ENCODE measurements at places on chromosomes 16 and 17. TPM values are rescaled to one million over a fixed set of nuclear protein-coding genes. Genes with fewer than 3 reads are reported as not detected.

GRCh38 chr17:66713533-66714042 is 121.3 kb upstream of the CACNG5 start:
- no peak overlapping the region for H3K4me3 ChIP-seq
- no peaks in the 10 kb centered on the region for H3K36me3 ChIP-seq
- peaks cover 8% of the 10 kb centered on the region for H3K4me1 ChIP-seq
- no peaks in the 10 kb centered on the region for H3K27me3 ChIP-seq
- DNase-seq: no peak

Gene DLX3
- 0.69 TPM for total RNA-seq

Gene DPEP2
- total RNA-seq: 16.4 TPM

GRCh38 chr16:68526143-68526781 is 12.8 kb upstream of the ZFP90 start:
- no peak overlapping the region for H3K27ac ChIP-seq
- no peak overlapping the region for H3K4me3 ChIP-seq
- H3K4me1 ChIP-seq: peaks cover 18% of the 10 kb centered on the region
- H3K36me3 ChIP-seq: no peaks in the 10 kb centered on the region

DNA sequence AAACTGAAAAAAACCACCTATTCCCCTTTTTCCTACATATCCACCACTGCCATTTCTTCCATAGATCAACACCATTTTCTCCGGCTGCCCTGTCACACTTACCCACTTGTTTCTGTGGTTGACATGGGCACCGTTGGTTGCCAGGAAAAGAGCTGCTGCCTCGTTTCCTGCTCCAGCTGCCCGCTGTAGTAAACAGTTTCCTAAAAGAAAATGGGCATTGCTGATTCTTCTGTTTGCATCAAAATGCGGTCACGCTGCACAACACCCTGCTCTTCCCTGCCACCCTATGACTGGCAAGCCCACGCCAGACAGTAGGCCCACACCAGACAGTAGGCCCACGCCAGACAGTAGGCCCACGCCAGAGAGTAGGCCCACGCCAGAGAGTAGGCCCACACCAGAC is 46.3 kb downstream of the CYB5D2 start:
- H3K27me3 ChIP-seq: no peaks in the 10 kb centered on the region
- DNase-seq: no peak
- no peak overlapping the region for H3K4me3 ChIP-seq

Gene KCNJ16
- 0.35 TPM for total RNA-seq

Measured in upper lobe of right lung (tissue), 1 donor.